ENCODE measurements at places on chromosomes 4 and X.

DNA sequence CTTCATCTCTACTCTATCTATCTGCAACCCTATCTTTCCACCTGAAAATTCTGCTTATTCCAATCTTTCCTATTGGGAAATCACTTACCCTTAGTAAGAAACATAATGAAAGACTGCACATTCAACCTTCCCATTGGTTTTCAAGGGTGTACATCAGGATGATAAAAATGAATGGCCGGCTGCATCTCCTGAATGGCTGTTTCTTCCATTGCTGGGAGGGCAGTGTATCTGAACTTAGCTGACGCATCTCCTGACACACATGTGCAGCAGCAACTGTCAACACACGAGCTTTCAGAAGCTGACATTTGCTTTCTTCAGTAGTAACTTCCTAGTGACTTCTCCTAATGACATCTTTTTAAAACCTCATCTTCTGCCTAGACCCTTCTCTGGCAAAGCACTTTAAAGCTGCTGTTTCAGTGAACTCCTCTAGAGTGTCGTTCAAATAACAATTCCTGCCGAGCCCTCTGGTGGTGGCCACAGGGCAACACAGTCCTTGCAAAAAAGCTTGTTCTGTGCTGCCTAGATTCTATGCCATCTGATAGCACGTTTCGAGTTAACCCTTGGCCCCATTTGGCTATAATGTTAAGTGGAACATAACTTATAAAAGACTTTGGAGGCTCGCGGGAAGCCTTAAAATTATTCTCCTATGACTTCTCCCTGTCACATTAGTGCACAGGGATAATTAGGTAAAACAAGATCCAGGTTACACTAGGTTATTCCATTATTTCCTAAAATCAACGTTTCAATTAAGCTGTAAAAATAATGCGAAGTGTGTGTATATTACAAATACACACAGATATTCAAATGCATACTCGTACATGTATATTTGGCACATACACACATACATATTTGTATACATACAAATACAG, 2340.7 kb downstream of the PCDH7 start:
- peak; percentile 11 for DNase-seq

- DNase-seq, result peak; percentile 49
Measured at GRCh38 chrX:42143866-42144592, 220.7 kb upstream of the CASK start.

GRCh38 chr4:58649226-58649625, 1539.0 kb upstream of the IGFBP7 start:
- no peak for DNase-seq

- DNase-seq, result no peak
Measured at GRCh38 chrX:152923599-152923998, 25.7 kb downstream of the ZNF185 start.

DNA sequence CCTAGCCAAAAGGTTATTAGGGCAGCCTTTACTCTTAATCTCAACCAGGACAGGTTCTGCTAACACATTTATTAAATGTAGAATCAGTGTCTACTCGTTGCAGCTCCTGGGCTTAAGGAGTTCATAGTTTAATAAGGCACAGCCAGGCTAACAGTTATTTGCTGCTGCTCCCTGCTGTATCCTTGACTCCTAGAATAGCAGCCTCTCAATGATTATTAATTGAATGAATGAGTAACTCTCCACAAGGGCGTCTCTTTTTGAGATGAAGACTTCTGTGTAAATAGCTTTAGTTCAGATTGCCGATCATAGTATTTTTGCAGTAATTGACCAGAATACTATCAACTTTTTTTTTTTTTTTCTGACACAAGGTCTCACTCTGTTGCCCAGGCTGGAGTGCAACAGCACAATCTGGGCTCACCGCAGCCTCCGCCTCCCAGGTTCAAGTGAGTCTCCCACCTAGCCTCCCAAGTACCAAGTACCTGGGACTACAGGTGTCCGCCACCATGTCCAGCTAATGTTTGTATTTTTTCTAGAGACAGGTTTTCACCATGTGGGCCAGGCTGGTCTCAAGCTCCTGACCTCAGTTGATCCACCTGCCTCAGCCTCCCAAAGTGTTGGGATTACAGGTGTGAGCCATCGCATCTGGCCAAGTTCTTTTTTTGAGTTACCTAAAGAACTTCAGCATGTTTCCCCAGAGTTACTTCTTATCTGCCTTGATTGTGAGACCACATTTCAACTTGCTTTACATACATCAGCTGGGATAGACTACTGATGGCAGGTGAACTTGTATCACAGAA, 2.9 kb downstream of the UGDH start:
- no peak for DNase-seq

DNA sequence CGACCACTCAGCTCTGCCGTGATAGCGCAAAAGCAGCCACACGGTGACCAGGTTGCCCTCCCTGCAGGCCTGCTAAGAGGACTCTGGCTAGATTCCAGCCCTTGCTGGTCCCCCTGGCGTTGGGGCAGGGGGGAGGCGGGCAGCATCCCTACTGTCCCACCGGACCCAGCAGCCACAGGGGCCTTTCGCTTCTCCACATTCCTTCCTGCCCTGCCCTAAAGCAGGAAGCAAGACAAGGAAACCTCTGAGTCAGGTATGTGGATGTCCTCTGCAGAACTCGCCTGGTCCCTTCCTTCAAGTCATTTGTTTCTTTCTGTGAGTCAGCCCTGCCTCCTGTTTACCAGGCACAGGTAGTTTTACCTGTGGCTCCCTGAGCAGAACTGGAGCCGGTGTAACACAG, 60.2 kb upstream of the CLDN34 start:
- no peak for DNase-seq

DNA sequence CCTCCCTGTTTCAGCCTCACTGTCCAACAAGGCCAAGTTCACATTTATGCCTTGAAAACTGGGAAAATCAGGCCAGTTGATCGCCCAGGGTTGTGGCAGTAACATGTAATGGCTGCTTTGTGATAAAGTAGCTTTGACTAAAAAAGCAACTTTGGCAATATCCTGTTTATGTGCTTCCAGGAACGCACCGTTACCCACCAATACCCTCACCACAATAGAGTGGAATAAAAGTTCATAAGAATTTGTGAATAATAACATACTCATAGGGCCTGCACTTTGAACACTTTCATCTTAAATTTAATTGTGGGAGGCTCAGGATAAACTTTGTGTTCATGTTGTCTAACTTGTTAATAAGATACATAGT, 80.7 kb upstream of the MAML3 start:
- no peak for DNase-seq

DNA sequence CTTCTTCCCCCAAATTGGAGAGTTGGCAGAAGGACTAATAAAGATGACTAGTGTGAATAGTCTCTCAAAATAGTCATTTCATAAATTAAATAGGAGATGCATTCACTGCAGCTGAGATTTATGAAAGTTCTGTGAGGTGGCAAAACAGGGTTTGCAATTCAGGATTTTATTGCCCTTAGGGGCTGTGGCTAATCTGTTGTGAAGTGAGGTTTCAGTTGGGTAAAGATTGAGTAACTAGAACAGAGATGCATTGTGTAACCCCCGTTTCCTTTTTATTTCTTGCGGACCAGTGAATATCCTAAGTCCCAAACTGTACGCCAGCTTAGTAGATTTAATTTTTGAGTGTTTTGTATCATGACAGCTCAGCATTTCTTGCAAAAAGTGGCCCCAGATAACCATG, 16.2 kb upstream of the SCRG1 start:
- DNase-seq, result no peak

- DNase-seq, result no peak
Measured at GRCh38 chr4:77263247-77263646, 106.2 kb downstream of the CCNG2 start.

- no peak for DNase-seq
Measured at GRCh38 chr4:146742416-146742815, 103.7 kb downstream of the POU4F2 start.

DNA sequence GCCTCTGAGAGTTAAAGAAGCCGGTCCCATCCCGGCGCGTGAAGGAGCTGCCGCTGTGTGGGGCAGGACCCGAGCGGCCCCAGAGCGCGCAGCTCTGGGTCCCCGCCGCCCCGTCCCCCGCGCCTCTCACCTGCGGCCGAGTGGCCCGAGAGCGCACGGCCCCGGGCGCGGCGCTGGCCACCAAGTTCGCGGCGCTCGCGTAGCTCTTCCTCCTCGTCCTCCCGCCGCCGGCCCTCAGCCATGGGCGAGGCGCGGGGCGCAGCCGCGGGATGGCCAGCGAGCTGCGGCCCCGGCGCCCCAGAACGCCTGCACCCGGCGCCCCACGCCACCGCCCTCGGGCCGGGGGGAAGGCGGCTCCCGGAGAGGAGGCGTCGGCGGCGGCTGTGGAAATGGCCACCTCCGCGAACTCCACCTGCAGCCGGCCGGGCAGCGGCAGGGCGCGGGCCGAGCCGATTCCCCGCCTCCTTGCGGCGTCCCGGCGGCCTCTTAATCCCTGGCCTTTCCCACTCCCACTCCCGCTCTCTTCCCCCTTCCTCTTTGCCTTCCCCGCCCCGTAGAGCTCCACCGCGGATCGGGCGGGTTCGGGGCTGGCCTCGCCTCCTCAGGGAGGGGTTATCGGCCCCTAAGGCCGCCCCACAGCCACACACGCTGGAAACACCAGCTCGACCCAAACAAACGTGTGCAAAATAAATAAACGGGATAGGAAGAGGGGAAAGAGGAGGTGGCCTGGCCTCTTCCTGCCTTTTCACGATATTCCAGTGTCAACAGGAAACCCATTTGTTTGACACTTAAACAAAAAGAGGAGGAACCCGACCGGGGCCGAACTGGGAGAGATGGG, at the start of gene SH3D19:
Gene SH3D19 (minus strand): TSS at position 495 of the 838 bp plus-strand sequence. CDS start 253 bp downstream, at position 242.
- DNase-seq, result peak; percentile 60

- no peak for DNase-seq
Measured at GRCh38 chr4:163415668-163416067, 57.9 kb downstream of the TKTL2 start.

- no peak for DNase-seq
Measured at GRCh38 chrX:36357855-36358254, 438.3 kb downstream of the CFAP47 start.

Data from HEK293T (cell line).